T-cell (primary cell): ENCODE measurements at places on chromosomes 13 and 19. TPM values are rescaled to one million over a fixed set of nuclear protein-coding genes. Genes with fewer than 3 reads are reported as not detected.
A peak's percentile ranks its signal among the peaks of the same experiment; 100 is the strongest.

- H3K4me1 ChIP-seq = no peaks in the 10 kb centered on the region
- no peaks in the 10 kb centered on the region for H3K36me3 ChIP-seq
- H3K27me3 ChIP-seq = no peaks in the 10 kb centered on the region
- no peak for DNase-seq
- no peak overlapping the region for H3K27ac ChIP-seq
- no peak overlapping the region for H3K4me3 ChIP-seq
Observed at GRCh38 chr13:103692442-103692841, 626.2 kb upstream of the SLC10A2 start.

- H3K27ac ChIP-seq = no peak overlapping the region
- no peak for DNase-seq
- peaks cover 7% of the 10 kb centered on the region for H3K27me3 ChIP-seq
- H3K4me1 ChIP-seq = peaks cover 14% of the 10 kb centered on the region
- no peak overlapping the region for H3K4me3 ChIP-seq
Observed at GRCh38 chr13:98443329-98443728, 133.6 kb downstream of the STK24 start.

DNA sequence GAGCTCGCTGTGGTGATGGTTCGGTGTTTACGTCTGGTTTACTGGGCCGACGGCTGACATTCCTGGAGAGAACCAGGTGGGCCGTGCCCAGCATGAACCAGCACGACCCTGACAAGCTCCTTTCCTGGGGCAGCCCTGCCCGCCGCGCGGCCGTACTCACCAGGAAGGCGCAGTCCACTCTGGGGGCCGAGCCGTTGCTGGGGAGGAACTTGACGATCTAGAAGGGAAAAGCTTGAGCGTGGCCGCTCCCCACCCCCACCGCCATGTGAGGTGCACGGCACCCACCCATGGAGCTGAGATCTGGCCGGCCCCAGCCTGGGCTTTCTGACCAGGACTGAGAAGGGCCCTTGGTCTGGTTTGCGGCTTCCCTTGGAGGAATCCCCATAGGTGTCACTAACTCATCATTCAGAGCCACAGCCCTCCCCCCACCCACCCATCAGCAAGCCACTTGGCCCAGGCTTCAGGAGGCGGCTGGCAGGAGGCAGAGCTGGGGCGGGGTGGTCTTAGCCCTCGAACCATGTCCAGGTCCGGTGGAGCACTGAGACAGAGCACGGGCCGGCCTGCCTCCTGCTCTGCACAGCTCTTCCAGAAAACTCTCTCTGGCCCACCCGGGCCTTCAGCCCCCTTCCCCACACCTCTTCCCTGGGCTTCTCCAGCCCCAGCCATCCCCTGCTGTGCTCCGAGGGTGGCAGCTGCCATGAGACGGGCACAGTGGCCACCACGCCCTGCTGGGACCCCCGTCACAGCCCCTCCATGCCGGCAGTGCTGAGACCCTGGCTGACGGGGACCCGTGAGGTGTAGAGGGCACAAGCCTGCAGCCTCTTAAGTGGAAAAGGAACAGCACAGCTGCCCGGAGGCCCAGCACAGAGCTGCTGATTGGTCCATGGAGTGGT is 6.2 kb downstream of the ATP4B start:
- no peak overlapping the region for H3K4me3 ChIP-seq
- H3K36me3 ChIP-seq = no peaks in the 10 kb centered on the region
- no peak overlapping the region for H3K27ac ChIP-seq
- H3K27me3 ChIP-seq = no peaks in the 10 kb centered on the region
- DNase-seq = no peak
- H3K4me1 ChIP-seq = peaks cover 32% of the 10 kb centered on the region

DNA sequence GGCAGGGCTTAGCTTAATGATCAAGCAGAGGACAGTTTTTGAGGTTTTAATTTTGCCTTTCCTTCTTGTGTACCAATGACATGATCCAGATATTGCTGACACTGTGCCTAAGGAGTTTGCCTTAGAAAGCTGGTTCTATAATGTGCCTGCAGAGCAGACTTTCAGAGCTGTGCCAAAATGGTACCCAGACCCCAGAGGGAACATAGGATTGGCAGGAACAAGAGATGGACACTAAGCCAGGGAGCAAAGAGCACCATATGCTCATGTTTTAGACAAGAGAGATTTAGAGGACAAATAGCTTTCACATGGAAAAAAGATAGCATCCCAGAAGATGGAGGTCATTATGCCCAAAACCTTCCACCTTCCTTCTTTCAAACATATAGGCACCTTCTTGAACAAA is 1241.5 kb upstream of the SPRY2 start:
- no peaks in the 10 kb centered on the region for H3K27me3 ChIP-seq
- H3K4me3 ChIP-seq = no peak overlapping the region
- no peak for DNase-seq

- peaks cover 10% of the 10 kb centered on the region for H3K27me3 ChIP-seq
- no peak overlapping the region for H3K4me3 ChIP-seq
Observed at GRCh38 chr13:27868641-27869435, 51.0 kb upstream of the PDX1 start.

GRCh38 chr19:5542665-5543064 is 25.1 kb downstream of the TINCR start:
- peaks cover 38% of the 10 kb centered on the region for H3K27me3 ChIP-seq
- H3K4me3 ChIP-seq = no peak overlapping the region
- DNase-seq = no peak

GRCh38 chr13:76813000-76813691 is 73.1 kb downstream of the KCTD12 start:
- H3K27me3 ChIP-seq = peaks cover 20% of the 10 kb centered on the region
- H3K36me3 ChIP-seq = no peaks in the 10 kb centered on the region
- H3K4me3 ChIP-seq = no peak overlapping the region
- no peak overlapping the region for H3K27ac ChIP-seq
- no peaks in the 10 kb centered on the region for H3K4me1 ChIP-seq
- DNase-seq = no peak

DNA sequence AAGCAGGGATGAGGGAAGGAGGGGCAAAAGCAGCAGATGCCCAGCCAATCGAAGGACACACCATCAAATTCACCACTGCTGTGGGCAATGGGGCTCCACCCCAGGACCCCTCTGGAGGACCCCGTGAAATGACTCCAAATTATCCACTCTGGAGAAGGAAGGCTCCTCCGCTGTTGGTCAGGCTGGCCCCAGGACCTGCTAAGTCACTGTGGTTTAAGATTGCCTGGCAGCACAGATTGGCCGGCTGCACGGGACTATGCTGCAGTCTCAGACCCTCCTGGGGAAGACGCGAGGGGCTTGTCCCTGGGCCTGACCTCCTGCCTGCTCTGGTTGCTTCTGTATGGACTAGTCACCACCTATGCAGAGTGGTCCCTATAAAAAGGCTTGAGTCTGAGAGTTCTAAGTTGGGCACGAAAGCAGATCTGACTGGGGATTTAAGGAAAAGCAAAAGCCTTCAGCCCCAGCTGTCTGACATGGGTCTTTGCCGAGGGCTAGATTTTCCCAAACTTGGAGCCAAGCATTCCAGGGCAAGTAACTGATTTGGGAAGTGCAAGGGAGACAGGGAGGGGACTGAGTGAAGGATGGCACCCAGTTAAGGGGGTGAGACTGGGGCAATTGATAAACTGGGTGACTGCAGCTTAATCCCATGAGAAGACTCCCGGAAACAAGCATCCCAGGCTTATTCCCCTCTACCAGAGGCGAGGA is 91.7 kb downstream of the TSHZ3 start:
- H3K27me3 ChIP-seq = no peaks in the 10 kb centered on the region
- no peak overlapping the region for H3K27ac ChIP-seq
- no peak for DNase-seq
- H3K4me3 ChIP-seq = no peak overlapping the region
- no peaks in the 10 kb centered on the region for H3K4me1 ChIP-seq
- H3K36me3 ChIP-seq = no peaks in the 10 kb centered on the region

GRCh38 chr19:1312767-1313694 is 27.4 kb downstream of the EFNA2 start:
- H3K27me3 ChIP-seq = peaks cover 82% of the 10 kb centered on the region
- no peaks in the 10 kb centered on the region for H3K4me1 ChIP-seq
- H3K27ac ChIP-seq = no peak overlapping the region
- H3K36me3 ChIP-seq = no peaks in the 10 kb centered on the region
- H3K4me3 ChIP-seq = no peak overlapping the region

- DNase-seq = peak; percentile 28
- H3K4me1 ChIP-seq = peaks cover 46% of the 10 kb centered on the region
- H3K27me3 ChIP-seq = no peaks in the 10 kb centered on the region
Observed at GRCh38 chr19:15297416-15298224, 34.7 kb downstream of the BRD4 start.

Gene MAG
- 0.16 TPM for total RNA-seq

Gene KISS1R
- 1.5 TPM for total RNA-seq

Gene GGN
- not detected for total RNA-seq

Gene LILRA6
- total RNA-seq = not detected

Gene SIGLEC8
- not detected for total RNA-seq

Gene DMRTC2
- total RNA-seq = not detected
